Globus pallidus (tissue), 1 donor: ENCODE measurements at places on chromosomes 16 and 17.

DNA sequence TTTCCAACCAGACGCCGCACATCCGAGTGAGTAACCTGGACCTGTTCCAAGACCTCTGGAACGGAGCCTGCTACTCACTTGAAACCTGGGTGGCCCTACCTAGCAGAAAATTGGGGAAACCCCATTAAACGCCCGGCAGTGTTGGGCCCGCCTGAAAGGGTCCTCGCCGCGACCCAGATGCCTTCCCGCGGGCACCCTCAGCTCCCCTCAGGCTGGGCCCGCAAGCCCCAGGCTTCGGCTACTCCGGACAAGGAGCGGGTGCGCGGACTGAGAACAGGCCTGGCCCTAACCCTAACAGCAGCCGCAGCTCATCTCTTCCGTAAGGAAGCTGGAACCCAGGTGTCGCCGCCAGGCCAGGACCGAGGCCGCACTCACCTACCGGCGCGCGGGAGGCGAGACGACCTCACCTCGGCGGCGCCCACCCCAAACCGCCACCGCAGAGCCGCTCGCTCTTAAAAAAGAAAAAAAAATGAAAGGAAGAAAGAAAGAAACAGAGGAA is 344 bp downstream of the PSME3IP1 start:
- no peak for DNase-seq

DNA sequence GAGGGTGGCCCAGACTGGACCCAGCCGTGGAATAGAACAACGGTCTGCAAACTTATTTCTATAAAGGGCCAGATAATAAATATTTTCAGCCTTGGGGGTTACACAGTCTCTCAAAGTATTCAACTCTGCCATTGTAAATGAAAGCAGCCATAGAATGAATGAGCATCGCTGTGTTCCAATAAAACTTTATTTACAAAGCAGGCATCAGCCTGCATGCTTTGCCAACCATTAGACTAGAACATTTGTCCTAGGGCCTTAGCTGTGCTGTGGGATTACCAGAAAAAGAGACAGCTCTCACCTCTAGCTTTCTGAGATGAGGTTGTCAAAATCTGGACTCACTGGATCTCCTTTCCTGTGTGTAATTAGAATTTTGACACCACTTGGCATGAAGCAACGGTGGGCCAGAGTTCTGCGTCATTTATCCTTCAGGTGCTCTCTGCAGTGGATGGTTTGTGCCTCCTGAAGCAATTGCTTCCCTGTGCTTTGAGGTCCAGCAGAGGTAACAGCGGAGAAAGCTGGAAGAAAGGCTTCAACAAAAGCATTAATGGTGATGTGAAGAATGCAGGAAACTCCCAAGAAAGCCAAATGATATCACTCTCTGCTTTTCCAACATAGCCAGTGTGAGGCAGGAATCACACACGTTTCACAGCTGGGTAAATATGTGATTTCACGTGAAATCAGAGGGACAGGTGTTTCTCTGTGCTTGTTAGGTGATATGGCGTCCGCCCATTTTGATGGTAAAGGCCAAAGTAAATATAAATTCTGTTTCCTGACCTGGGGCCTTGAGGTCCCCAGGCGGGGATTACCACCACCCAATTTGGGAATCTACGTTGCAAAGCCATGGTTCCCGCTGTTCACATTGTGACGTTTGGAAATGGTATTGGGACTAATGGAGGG is 148.4 kb downstream of the PITPNC1 start:
- no peak for DNase-seq

DNA sequence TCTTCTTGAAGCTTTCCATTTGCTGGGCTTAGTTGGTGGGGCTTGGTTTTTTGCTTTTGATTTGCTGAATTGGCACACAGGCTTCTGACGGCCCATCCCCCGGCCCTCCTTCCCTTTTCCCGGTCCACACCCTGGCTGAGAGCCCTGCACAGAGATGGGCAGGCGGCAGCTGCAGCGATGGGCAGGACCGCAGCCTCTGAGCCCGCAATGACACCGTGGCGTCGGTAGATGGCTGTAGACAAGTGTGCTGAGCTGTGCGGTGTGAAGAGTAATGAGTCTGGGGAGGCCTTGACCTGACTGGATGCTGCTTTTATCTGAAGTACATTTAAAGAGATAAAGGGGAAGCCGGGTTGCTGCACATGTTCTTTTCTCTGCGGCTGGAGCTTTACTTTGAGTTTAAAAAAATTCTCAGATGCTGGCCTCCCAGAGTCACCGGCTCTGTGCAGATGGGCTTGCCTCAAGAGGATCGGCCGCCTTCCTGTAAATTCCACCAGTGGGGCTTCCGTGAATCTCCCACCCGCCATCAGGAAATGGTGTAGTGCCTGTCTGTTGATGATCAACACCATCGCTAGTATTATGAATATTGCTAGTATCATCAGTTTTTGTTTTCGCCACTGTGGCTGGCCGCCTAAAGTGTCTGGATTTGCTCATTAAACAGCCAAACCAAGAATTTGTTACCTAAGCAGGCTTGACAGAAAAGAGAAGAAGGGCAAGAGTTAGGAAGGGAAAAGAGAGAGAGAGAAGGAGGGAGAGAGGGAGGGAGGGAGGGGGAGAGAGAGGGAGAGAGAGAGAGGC is 245.6 kb upstream of the RBFOX1 start:
- peak; percentile 37 for DNase-seq

GRCh38 chr17:74394977-74395376 is 27.7 kb downstream of the GPR142 start:
- DNase-seq: no peak

- no peak for DNase-seq
These were observed 53.2 kb downstream of the PPM1E start for GRCh38 chr17:58808609-58809563.

GRCh38 chr16:81651758-81652718 is 127.1 kb upstream of the PLCG2 start:
- no peak for DNase-seq

DNA sequence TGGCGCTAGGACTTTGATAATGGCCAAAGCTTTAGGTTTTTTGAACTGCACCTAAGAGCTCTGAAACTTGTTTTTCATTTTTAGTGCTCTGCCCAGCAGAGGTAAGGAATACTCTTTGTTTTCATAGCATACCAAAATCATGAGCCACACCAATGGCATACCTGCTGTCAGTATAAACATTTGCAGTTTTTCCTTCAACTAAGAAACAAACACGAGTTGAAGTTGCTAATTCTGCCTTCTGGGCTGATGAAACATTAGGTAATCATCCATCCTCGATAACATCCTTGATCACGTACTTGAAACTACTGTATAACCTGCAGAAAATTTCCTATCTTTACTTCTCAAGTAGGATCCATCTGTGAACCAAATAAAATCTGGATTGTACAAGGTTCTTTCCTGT is 20.6 kb upstream of the B4GALNT2 start:
- no peak for DNase-seq

- no peak for DNase-seq
These were observed 4.0 kb downstream of the CEMP1 start for GRCh38 chr16:2527071-2527783.

DNA sequence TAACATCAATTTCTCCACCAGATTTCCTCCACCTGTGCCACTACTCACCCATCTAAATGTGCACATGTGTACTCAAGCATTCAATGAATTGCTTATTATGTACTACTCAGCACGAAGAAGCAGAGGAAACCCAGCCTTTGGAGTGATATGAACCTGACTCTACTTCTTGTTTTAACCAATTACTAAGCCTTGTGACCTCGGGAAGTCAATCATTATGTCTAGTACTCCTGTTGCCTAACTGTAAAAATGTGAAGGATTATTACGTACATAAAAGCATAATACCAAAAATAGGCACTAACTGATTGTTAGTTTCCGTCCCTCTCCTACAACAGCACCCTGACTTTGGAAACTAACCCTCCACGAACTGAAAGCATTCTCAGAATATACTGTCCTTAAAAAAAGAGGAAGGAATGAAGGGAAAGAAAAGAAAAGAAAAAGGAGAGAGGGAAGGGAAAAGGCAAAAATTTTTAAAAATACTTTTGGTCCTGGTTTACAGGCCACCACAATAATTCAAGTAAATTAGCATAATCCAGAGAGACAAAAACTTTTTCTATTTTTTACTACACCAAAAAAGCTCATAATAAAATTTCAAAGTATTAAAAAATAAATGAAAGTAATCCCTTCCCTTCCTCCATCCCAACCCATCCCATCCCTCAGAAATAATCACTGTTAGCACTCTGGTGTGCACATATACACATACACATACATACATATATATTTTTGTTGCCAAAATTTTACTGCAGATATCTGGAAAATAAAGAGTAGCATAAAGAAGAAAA is 53.6 kb downstream of the KANSL1 start:
- DNase-seq: no peak
